ENCODE measurements at places on chromosomes 6 and 20. TPM values are rescaled to one million over a fixed set of nuclear protein-coding genes. Genes with fewer than 3 reads are reported as not detected.

The GPR6 gene
- total RNA-seq: not detected

The SIRPA gene
- total RNA-seq: 35.8 TPM

The ROMO1 gene
- 323 TPM for total RNA-seq

The AGER gene
- 2.3 TPM for total RNA-seq

The SCRT2 gene
- not detected for total RNA-seq

The CALHM4 gene
- total RNA-seq: not detected

The PAX1 gene
- not detected for total RNA-seq

The MAP3K4 gene
- total RNA-seq: 14.4 TPM

The MYLK4 gene
- 0.14 TPM for total RNA-seq

The MTHFD1L gene
- total RNA-seq: 44.4 TPM

The HSF2 gene
- 10.6 TPM for total RNA-seq

The EFCAB8 gene
- not detected for total RNA-seq

The IP6K3 gene
- total RNA-seq: 0.15 TPM

The DNAH8 gene
- not detected for total RNA-seq

The GJE1 gene
- total RNA-seq: not detected

The HLA-DMB gene
- total RNA-seq: 1.7 TPM

The TFAP2A gene
- total RNA-seq: 17.3 TPM

The SSR1 gene
- total RNA-seq: 79.6 TPM

The VSX1 gene
- total RNA-seq: 0.83 TPM

The WFDC5 gene
- not detected for total RNA-seq

The PI16 gene
- total RNA-seq: not detected

The POM121L2 gene
- total RNA-seq: not detected

The FAM83C gene
- not detected for total RNA-seq

The AURKA gene
- total RNA-seq: 119 TPM

The HLA-DOA gene
- not detected for total RNA-seq

The CLIC5 gene
- total RNA-seq: not detected

The RIN2 gene
- total RNA-seq: 40.3 TPM

The ZNF292 gene
- 3.4 TPM for total RNA-seq

The CRISP2 gene
- total RNA-seq: not detected

The LTA gene
- total RNA-seq: not detected

The LINC00237 gene
- total RNA-seq: not detected

The ACTL10 gene
- 0.05 TPM for total RNA-seq

The LBP gene
- total RNA-seq: 1.5 TPM

The TBXT gene
- total RNA-seq: not detected

The TREM2 gene
- not detected for total RNA-seq

The KHDC1L gene
- total RNA-seq: 0.20 TPM

The NTSR1 gene
- total RNA-seq: 0.33 TPM

The ZNF334 gene
- not detected for total RNA-seq

The CLVS2 gene
- total RNA-seq: 0.07 TPM

The MCHR2 gene
- not detected for total RNA-seq

The C20orf202 gene
- total RNA-seq: not detected

The CCN6 gene
- total RNA-seq: not detected

The PRKN gene
- total RNA-seq: not detected
